NCI-H1092 treated with DMSO at 0.1 percent for 48 hours (cell line): ENCODE measurements at places on chromosomes 5 and 9.

DNA sequence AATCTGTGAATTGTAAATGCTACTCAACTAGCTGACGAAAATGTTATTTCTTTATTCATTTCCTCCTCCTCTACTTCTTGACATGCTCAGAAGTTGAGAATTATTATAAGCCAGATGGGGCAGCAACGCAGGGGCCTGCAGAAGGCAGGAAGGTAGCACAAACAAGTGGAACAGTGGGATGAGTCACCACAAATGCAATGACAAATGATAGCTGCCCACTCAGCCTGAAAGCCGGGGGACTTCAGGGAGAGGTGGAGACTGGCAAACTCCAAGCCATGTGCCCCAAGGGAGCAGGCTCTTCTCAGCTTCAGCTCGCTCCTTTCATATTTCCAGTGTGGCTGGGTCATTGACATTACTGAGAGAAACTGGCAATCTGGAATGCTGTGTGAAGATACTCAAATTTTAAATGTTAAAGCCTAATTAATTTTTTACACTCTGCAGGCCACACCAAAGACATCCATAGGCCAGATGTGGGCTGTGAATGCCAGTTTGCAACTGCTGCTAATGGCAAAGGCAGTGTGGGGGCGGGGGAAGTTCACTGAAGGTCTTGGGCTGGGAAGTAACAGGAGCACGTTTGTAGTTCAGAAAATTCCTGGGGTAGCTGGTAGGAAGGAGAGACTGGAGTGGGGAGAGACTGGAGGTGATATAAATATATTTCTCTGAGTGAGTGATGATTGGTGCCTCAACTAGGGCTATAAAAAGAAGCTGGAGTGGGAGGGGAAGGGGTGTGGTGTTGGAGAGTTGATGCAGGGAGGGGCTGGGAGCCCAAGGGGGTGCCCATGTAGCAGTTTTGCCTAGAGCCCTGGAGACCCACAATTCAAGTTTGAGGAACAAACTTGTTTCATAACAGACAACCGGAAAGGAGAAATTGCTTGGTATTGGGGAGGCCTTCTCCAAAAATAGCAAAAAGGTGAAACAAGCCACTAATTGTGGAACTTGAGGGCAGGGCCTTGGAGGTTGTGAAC lies 20.8 kb upstream of the ADRB2 start:
- no peak for DNase-seq

- peak; percentile 7 for DNase-seq
These were observed 35.3 kb downstream of the NDFIP1 start for GRCh38 chr5:142143878-142144277.

- no peak for DNase-seq
These were observed 121.4 kb upstream of the SV2C start for GRCh38 chr5:75961818-75962217.

GRCh38 chr5:11420969-11421368 lies 483.3 kb downstream of the CTNND2 start:
- DNase-seq: no peak

DNA sequence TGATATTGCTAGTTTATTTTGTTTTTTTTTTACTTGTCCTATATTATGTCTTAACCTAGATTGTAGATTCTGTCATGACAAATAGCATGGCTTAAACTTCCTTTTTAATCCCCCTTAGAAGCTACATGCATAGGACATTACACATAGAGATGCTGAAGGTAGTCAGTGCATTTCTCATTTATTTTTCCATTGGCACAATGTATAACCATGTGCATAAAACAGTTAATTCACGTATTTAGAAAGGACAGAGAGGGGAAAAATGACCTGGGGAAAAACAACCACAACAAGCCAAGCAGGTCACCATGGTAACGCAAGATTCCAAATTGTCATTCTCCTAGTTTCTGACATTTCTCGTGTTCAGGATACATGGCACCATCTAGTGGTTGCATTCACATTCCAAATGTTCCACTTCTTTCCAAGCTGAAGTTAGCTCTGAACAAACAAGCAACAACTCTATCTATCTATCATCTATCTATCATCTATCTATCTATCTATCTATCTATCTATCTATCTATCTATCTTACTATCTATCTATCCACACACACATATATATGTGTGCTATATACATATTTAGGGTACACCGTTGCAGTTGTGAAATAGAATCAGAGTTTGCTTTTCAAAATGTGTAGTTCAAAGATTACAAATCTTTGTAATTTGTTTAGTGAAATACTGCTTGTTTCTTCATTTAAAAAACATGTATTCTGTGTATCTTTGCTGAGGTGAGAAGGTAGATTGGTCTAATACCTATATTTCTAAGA lies 487.2 kb upstream of the ST8SIA4 start:
- peak; percentile 13 for DNase-seq

DNA sequence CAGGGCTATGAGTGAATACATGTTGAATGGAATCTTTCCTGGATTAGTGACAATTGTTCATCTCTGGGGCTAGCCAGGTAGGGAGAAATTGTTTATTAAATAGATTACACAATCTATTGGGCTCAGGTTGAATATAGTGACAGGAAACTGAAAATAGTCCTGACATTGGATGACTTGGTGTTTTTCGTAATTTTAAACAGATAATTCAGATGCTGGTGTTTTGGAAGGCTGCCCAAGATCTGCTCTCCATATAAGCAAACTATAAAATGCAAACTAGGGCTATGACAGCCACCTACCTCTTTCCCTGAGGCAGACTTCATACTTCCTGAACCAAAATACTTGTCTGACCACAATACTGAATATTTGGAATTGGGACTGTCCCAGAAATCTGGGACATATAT lies 99.1 kb downstream of the ENC1 start:
- no peak for DNase-seq

GRCh38 chr9:131348631-131349521 lies 45.0 kb upstream of the PRRC2B start:
- no peak for DNase-seq

DNA sequence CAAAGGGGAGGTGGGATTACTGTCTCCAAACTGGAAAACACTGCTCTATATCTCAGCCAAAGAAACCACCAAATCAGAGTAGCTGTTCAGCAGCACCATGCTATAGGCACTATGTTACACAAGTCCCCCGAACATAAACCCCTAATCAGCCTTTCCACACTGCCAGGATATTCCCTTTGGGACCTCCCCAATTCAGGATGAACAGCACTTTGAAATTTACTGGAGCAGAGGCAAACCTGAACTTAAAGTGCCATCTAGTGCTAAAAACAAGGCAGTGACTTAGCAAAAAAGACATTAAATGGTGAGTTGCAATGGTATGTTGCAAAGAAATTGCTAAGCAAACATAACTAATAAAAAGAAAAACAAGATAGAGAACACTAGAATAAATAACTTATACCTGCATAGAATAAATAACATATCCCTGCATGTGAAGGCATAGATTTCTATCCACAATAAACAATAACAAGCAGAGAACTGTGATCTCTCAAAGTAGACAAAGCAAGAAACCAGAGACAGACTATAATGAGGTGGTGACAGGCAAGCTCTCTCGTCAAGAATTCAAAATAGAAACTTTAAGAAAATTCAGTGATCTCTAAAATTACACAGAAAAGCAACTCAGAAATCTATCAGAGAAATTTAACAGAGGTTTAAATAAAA lies 584.4 kb upstream of the ACO1 start:
- DNase-seq: peak; percentile 79
